NCI-H526 (cell line): ENCODE measurements at places on chromosomes 16 and 17.

DNA sequence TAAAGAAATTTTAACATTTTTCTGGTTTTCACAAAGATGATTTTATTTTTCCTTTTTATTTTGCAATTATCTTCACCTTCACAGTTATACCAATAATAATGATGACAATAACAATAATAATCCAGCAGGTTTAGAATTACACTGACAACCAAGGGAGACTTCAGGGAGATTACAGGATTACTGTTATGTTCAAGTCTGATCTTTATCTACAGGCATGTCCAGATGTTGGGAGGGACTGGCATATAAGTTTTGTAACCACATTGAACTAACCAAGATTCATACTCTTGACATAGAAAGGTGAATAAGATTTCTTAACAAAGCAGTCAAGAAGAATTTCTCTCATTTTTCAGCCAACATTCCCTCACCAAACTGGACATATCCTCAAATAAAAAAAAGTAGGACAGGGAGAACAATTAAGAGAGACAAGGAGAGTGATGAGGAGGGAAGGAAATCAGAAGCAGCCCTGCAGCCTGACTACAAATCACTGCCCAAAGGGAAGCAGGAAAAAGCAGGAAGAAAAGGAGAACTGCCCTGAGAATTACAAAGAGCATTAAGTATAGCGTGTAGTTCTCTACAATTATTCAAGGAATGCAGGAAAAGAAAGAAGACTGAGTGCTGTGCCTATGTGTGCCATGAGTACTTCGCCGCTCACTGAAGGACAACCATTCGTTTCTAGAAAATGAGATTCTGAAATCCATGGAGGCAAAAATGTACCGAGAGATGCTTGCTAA, 155.7 kb upstream of the C17orf78 start:
- no peak for DNase-seq

GRCh38 chr17:57556977-57557376, 188.1 kb downstream of the CCDC182 start:
- DNase-seq, result no peak

DNA sequence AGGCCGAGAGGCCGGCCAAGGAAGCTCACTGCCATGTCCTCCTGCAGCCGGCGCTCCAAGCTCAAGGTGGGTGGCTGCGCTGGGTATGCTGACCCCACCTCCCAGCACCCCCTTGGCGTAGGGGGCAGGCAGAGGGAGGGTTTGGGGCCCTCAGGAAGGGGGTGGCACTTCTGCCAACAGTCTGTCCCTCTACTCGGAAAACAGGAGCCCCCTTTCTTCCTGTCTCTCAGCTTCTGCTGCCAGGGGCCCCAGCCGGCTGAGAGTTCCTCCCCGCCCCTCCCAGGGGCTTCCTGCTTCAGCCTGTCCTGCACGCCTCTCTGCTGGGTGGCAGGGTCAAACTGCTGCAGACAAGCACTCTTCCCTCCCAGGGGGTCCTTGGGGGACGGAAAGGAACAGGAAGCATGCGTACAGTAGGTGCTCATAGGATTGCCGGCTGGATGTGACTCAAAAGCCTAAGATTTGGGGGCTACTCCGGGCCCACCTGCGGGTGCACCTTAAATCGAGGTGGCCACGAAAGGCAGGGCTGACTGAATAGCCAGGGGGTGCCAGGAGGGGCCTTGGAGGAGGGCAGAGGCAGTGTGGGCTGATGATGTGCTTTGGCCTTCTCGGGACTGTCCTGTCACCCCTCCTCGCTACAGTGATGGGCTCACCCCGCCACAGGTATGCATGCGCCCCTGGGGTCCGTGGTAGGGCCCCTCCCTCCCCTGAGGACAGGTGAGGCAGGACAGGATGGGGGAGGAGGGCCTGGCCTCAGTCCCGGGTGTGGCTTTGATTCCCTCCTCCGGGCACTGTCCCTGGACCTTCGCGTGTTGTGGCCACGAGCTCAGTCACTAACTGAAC, 4.0 kb downstream of the CBX2 start:
- no peak for DNase-seq

- DNase-seq, result no peak
Measured at GRCh38 chr17:75795820-75796607, 11.4 kb downstream of the UNK start.

GRCh38 chr17:76593959-76594358, 8.3 kb upstream of the ST6GALNAC2 start:
- no peak for DNase-seq

DNA sequence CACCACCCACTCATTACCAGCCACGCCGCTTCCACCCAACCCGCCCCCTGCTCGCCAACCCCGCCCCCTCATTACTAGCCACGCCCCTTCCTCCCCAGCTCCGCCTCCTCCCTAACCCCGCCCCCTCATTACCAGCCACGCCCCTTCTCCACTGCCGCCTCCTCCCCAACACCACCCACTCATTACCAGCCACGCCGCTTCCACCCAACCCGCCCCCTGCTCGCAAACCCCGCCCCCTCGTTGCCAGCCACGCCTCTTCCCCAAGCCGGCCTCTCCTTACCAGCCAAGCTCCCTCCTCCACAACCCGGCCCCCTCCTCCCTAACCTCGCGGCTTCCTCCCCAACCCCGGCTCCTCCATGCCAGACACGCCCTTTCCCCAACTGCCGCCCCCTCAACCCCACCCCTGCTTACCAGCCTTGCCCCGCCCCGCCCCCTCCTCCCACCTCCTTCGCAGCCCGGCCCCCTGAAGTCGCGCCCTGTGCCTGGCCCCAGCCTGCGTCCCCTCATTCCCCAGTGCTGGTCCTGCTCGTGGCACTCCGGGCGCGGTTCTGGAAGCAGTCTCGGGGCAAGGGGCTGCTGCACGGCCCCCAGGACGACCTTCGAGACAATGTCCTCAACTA, 7.3 kb downstream of the SLC22A31 start:
- peak; percentile 76 for DNase-seq

DNA sequence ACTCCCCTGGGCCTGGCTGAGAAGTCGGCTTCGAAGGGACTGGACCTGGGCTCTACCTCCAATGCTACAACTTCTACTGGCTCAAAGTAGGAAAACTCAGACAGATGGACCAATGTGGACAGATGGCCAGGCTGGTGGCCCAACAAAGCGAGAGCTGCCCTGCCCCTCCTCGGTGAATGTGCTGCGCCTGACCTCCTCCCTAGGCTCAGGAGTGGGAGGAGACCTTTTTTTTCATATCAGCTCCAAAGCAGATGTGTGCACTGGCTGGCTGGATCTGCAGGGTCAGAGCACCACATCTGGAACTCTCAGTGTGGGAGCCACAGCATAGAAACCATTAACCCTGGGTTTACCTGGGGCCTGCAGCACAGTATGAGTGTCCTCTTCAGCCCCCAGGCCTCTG, 20.8 kb downstream of the ATP6V0D1 start:
- no peak for DNase-seq

- DNase-seq, result no peak
Measured at GRCh38 chr16:1420111-1420539, 422 bp downstream of the UQCC4 start.

- DNase-seq, result no peak
Measured at GRCh38 chr17:8480011-8480976, 44.6 kb downstream of the NDEL1 start.

DNA sequence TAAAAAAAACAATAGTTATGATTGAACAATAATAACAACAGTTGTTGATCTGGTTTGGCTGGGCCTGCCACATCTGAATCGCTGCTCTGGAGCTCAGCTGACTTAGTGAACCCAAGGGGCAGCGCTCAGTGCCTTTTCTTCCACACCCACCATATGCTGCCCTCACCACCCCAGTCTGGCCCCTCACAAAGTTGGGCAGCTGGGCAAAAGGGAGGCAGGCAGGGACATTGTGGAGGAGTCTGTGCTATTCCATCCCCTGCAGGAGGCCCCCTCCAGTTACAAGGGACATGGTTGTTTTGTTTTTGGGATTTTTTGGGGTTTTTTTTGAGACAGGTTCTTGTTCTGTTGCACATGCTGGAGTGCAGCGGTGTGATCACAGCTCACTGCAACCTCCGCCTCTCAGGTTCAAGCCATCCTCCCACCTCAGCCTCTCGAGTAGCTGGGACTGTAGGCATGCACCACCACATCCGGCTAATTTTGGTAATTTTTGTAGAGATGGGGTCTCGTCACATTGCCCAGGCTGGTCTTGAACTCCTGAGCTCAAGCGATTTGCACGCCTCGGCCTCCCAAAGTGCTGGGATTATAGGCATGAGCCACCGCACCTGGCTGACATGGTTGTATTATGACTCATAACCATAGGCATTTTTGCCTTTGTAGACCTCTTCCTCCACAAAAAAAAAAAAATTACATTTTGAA, 8.6 kb upstream of the PECAM1 start:
- no peak for DNase-seq

- DNase-seq, result no peak
Measured at GRCh38 chr16:88943741-88944140, 33.3 kb downstream of the CBFA2T3 start.

DNA sequence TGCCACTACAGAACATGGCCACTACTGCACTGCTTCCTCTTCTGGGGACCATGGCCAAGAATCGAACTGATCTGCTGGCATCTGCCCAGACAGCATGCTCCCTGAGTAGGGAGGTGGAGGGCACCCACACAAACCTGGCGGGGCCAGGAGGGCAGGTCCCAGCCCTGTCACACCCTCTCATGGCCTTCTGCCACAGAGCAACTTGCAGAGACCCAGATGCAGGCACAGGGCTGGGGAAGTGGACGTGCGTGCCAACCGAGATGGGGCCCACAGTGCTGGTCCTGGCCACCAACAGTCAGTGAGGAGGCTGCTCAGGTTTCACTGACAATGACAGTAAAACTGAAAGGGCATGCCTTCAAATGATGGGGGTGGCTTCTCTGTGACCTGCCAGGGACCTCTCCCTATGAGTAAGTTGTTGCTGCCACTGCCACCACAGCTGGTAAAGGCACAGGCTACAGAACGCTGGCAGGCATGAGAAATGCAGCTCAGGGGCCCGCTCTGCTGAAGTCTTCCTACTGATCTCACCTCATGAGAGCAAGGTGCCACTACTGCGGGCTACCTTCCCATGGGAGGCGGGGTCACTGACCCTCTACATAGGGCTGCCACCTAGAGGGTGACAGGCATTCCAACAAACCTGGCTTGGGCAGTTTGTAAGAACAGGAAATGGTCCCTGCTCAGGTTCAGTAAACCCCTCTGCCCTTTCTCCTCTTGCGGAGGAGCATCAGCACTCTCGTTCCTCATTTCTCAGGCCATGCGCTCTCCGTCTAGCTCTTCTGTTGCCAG, 15.5 kb downstream of the HIC1 start:
- DNase-seq, result no peak

DNA sequence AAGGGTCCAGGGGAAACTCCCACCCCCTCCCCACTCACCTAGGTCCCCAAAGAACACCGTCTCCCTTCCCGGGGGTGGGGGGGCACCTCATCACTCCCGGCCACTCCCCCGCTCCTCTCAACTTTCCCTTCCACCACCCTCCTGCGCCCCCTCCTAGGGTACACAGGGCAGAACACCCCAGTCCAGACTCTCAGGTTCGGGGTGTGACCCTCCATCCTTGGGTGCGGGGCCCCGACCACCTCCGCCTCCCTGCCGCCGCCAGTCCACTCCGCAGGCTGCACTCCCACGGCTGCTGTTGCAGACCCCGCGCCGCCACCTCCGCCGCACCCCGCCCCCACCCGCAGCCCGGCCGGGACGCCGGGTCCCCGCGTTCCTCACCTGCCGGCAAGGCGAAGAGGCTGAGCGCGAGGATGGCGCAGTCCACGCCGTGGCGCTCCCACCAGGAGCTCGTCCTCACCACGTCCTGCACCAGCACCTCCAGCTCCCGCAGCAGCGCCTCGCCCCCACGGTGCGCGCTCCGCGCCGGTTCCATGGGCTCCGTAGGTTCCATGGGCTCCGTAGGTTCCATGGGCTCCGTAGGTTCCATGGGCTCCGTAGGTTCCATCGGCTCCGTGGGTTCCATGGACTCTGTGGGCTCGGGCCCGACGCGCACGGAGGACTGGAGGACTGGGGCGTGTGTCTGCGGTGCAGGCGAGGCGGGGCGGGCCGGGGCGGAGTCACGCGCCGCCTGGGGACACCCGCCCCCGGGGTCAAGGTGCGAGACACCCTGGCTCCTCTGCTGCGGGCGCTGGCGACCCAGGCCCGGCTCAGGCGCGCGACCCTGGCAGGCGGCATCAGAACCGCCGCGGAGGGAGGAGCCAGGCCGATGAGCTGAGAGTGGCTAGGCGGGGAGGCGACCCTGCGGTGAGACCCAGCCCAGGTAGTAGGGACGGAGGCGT, at the start of gene FADS6:
TSS of gene FADS6 (minus strand) at position 660 of the 938 bp plus-strand sequence. CDS start at position 622, 38 bp downstream.
- DNase-seq, result no peak

- no peak for DNase-seq
Measured at GRCh38 chr16:11793840-11794239, 3.2 kb downstream of the ZC3H7A start.
